Activated T-helper 9 cell treated with anti-CD3 and anti-CD28 coated beads, Interleukin-2, amount 50 U/mL, for 16 hours (primary cell): ENCODE measurements at places on chromosomes 7 and 10.

DNA sequence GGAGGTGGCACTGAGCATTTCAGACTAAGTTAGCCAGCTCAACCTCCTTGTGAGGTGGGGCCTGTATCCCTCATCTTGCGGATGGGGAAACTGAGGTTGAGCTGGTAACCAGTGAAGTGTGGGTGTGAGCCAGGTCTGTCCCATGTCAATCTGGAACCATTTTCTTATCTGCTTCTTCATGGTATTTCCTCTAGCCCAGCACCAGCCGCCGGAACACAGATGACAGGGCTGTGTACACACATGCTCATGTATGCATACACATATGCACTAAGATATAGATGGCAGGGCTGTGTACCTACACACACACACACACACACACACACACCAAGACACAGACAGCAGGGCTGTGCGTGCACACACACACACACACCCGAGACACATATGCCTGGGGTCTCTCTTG is 18.5 kb downstream of the RAMP3 start:
- DNase-seq = no peak

DNA sequence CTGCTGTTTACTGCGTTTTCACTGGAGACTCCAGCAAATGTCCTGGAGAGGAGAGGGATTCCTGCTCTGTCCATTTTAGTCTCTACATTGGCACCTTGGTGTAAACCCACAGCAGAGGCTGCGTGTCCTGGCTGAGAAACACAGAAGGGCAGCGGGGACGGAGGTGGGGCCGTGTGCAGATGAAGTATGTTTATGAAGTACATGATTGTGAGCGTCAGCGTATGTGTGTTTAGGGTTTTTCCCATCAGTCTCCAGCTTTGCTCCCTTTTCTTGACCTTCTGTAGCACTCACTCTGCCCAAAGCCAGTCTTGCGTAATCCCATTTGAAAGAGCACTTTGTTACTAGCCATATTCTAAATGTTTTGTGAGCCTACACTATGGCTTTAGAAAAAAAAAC is 750.7 kb upstream of the SORCS1 start:
- no peak for DNase-seq

GRCh38 chr7:124552217-124552616 is 213.4 kb downstream of the GPR37 start:
- DNase-seq = no peak

DNA sequence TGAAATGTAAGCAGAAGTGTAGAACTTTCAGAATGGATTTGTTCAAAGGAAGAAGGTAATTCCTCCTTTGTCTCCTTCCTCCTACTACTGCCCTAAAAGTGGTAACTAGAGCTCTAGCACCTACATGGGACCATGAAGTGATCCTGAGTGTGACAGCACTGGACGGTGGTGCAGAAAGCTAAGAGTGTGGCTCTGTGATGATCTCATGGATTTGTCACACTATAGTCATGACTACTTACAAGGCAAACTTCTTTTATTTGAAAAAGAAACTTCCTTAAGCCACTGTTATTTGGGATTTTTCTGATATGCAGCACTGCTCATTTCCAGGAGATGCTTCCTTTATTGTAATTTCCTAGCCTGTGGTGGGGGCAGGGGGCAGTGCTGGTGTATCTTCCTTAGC is 5.8 kb upstream of the FHIP2A start:
- no peak for DNase-seq
